ENCODE measurements at places on chromosomes 5 and 9.

GRCh38 chr9:24342457-24342856 lies 203.2 kb downstream of the IZUMO3 start:
- no peak for DNase-seq

DNA sequence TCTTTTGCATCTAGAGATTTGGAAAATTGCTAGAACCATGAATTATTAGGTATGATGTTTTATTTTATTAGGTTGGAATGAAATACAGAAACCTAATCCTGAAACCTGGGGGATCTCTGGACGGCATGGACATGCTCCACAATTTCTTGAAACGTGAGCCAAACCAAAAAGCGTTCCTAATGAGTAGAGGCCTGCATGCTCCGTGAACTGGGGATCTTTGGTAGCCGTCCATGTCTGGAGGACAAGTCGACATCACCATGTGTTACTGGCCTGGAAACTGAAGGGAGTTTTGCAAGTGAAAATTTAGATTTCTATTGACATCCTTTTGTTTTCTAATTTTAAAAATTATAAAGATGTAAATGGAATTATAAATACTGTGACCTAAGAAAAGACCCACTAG lies 100.7 kb downstream of the NLN start:
- no peak for DNase-seq

DNA sequence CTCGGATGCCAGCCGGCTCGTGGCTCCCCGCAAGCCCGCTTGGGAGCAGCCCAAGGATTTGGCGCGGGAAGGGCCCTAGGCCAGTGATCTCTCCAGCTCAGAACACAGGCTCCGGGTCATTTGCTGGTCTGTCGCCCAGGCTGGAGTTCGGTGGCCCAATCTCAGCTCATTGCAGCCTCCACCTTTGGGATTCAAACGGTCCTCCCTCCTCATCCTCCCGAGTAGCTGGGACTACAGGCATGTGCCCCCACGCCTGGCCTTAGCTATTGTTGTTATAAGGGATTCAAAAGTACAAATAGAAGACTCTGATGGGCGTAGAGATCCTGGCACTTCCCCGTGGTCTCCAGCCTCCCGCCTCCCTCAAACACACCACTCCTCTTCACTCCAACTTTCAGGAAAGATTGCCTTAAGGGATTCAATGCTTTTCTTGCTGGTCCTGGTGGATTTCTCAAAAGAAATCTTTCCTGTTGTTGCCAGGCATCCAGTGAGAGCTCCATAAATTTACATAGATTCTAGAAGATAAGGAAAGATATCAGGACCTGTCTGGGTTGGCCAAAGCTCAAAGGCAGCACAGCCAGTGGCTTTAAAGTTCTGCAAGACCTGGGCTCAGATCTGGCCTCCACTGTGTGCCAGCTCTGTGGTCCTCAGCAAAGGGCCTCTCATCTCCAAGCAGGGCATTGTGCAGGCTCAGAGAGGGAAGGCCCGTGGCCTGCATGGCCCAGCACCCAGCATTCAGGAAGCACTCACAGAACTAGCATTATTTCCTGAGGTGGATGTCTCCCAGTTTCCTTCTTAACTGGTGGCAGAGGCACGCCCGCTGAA lies 1.0 kb downstream of the AIF1L start:
- DNase-seq: no peak

GRCh38 chr5:75049456-75050351 lies 2.7 kb downstream of the GCNT4 start:
- DNase-seq: no peak

GRCh38 chr5:98096155-98096554 lies 677.3 kb upstream of the RGMB start:
- DNase-seq: no peak

GRCh38 chr5:130126746-130127145 lies 222.5 kb downstream of the CHSY3 start:
- DNase-seq: no peak

DNA sequence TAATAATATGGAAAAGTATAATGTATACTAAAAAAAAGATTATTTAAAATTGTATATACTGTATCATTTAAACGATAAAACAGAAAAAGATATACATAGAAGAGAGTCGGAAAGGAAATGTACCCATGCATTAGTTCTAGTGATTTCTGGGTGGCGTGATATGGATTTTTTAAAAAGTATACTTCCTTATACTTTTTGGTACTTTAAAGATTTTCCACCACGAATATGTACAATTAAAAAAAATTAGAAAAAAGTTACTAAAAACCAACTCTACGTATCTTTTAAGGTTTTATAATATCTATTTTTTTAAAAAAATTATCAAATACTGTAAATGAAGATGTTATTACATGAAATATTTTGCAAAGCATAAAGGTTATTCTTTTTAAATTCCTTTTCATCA lies 12.3 kb downstream of the PHF19 start:
- no peak for DNase-seq

DNA sequence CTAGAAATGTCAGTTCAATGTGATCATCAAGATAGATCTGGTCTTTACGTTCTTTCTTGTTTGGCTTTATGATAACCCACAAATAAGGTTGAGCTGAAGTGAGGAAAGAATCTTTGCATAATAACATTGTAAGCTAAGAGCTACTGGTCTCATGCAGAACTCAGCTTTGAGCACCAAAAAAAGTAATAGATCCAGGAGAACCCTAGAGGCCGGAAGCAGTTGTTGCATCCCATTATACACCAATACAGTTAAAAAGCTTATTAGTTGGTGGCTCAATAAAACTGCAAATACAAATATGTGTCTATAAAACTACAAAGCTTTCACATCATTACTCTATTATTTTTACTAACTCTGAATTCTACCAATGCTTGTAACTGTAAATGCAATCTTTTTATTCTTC lies 85.5 kb upstream of the NUDT12 start:
- no peak for DNase-seq

DNA sequence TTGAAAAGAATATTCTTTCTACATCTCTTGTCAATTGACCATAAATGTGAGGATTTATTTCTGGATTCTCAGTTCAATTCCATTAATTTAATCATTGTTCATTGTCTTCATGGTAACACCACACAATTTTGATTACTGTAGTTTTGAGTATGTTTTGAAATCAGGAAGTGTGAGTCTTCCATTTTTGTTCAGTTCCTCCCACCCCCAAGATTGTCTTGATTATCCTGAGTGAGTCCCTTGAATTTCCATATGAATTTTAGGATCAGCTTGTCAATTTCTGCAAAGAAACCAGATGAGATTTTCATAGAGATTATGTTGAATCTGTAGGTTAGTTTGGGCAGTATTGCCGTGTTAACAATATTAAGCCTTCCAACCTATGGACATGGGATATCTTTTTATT lies 9.5 kb downstream of the CYFIP2 start:
- no peak for DNase-seq

DNA sequence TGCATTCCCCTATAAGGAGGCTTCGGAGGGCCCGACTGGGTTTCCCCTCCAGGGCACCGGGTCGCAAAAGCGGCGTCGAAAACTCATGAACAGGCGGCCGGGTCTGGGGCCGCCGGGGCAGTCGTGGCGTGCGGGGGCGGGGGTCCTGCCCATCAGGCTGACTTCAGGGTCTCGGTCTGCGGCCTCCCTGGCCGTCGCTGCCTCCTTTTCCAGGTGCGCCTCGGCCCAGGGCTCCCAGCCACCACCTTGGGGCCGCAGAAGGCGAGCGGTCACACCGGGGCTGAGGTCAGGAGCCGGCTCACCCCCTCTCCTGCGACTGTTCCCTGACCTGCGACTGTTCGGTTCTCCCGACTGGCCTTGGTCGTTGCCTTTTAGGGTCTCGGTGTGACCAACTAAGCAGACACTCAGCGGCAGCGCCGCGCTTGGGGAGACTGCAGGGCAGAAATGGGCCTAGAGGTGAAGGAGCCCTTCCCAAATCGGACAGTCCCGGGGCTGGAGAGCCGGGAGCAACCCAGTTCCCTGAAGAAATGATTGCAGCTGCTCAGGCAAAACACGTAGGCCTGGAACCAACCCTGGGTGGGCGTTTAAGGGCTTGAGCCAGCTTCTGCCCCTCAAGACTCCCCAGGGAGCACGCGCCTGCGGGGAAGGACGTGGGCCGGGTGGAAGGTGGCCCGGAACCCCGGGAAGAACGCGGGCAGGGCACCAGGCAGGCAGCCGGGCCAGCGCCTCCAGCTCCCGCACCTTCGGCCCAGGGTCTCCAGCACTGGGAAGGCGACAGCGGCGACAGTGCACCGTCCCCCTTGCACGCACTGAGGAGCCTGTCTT lies 11.2 kb downstream of the IRX2 start:
- no peak for DNase-seq

DNA sequence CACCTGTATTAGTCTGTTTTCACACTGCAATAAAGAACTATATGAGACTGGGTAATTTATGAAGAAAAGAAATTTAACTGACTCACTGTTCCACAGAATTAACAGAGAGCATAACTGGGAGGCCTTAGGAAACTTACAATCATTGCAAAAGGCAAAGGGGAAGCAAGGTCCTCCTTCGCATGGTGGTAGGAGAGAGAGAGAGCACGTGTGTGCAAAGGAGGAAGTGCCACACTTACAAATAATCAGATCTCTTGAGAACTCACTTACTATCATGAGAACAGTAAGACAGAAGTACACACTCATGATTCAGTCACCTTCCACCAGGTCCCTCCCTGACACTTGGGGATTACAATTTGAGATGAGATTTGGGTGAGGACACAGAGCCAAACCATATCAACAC lies 258.7 kb downstream of the TRIM32 start:
- no peak for DNase-seq

- DNase-seq: no peak
These were observed 550.1 kb upstream of the ZNF462 start for GRCh38 chr9:106312906-106313305.

DNA sequence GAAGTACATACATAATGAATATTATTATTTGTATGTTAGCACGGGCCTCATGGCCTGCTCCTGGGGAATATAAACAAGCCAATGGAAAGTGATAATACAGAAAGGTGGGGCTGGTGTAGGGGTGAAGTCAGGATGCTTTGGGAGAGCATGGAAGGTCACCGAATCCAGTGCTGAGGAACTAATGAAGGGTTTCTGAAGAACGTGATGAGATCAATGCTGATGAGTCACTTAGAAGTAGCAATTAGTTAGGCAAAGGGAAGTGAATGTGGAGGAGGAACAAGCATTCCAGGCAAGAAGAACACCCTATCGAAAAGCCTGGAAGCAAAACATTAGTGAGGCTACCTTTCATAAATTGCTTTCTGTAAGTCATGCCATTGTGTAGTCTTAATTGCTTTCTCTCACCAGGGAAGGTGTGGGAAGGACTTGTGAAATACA lies 2.1 kb downstream of the ANXA1 start:
- DNase-seq: no peak

GRCh38 chr9:122835313-122835731 lies 6.9 kb upstream of the PDCL start:
- no peak for DNase-seq

DNA sequence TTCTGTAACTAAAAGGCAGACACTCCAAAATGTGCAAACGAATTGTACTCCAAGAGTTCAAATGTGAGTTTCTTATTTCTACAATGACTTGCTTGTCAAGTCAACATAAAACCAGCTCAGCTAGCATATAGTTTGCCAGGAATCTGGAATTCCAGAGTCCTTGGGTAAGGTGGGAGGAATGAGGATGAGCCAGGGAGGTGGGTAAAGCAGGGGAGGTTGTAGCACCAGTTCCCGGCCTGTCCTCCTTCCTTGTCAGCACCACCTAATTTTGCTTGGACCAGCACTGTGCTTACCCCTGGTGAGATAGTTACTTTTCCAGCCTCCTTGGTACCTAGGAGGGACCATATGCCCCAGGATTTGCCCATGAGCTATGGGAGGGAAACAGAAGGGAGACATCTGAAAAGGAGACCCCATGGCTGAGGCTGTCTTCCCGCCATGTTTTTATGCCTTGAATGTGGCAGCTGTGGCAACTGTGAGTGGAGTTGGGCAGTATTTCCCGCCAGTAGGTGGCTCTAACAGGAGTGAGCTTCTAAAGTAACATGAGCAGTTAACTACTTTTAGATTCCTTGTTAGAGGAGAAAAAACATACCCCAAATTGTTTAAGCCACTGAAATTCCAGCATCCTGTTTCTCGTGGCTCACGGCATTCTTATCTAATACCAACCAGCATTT lies 302.5 kb downstream of the TENT4A start:
- no peak for DNase-seq

DNA sequence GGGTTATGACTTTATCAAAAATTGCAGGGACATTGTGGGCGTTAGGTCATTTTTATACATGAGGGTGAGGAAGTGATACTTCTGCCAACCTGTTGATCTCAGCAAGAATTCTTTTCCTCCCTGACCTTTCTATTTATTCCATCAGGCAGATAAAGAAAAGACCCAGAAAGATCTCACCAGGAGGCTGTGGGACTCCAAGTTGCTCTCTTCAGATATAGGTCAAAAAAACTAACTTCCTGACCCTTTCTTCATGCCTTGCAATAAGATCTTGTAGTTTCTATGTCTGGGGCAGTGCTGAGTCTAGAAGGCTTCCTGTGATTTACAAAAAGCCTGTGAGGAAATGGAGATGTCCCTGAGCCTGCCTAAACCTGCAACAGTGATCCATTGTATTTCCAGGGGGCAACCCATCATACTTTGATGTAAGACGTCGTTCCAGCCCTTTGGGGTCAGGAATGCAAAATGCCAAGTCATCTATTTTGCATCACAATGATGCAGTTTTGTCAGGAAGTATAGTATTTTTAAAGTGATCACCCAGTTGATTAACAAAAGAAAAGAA lies 22.0 kb upstream of the PIK3R1 start:
- no peak for DNase-seq

DNA sequence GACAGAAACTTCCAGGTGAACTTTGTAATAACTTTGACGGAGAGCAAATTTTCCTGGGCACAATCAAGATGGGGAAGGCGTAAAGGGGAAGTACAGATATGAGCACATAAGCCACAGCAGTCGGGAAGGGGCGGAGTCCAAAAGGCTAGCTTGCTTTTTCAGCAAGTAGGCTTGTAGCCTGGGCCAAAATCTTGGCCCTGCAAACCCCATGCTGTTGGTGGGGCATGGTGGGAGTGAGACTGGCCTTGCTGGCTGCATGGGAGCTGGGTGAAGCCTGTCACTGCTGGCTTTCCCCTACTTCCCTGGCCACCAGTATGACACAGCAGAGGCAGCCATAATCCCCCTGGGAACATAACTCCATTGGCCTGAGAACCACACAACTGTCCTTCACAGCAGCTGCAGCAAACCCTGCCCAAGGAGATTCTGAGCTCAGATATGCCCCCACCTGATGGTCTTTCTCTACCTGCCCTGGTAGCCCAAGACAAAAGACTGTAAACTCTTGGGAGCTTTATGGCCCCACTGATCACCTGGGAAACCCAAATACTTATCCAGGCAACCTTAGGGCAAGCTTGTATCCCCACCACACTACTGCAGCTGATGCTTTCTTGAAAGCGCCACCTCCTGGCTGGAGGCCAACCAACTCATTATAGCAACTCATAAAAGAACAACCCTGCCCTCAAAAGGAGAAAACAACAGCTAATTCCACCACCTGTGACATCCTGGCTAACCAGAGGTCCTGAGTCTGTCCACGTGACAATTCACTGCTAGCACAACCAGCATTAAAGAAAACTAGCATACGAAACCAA lies 24.0 kb downstream of the DCTN4 start:
- no peak for DNase-seq

GRCh38 chr9:91421971-91422757 lies 1.5 kb downstream of the NFIL3 start:
- DNase-seq: no peak

Data from vagina (tissue), 2 donors.